ENCODE measurements at places on chromosomes 16 and 17. TPM values are rescaled to one million over a fixed set of nuclear protein-coding genes. Genes with fewer than 3 reads are reported as not detected.
A peak's percentile ranks its signal among the peaks of the same experiment; 100 is the strongest.

DNA sequence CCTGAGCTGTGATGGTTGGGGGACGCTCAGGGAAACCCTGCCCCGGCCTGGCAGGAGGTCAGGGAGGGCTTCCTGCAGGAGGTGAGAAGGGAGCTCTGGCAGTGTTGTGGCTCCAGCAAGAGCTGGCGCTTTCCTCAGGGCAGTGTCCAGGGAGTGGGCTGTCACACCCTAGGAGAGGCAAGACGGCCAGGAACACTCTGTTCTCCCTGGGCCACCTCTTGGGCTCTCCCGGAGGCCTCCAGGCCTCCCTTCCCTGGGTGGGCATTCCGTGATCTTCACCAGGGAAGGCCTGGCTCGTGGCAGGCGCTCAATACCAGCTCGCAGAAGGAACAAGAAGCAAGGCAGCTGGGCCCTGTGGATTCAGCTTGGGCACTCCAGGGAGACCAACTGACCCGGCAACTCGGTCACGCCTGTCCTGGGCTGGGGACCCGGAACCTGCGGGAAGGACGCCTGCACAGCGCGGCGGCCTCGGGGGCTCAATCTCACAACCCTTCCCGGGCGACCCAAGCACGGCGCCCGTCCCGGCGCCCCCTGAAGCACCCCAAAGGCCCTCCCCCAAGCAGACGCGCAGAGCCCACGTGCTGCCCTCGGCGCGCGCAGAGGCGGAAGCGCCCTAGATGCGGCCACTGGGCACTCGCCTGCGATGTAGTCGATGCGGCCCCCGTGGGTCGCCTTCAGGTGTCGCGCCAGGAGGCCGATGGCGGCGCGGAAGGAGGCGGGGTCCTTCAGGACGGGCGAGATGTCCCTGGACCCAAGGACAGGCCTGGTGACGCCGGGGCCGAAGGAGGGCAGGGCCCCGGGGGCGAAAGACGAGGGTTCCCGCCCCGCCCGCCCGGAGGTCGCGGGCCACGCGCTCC, 588 bp downstream of the APRT start:
- peak; percentile 75 for DNase-seq

HS3ST4 gene
- 0.88 TPM for polyA plus RNA-seq

DNA sequence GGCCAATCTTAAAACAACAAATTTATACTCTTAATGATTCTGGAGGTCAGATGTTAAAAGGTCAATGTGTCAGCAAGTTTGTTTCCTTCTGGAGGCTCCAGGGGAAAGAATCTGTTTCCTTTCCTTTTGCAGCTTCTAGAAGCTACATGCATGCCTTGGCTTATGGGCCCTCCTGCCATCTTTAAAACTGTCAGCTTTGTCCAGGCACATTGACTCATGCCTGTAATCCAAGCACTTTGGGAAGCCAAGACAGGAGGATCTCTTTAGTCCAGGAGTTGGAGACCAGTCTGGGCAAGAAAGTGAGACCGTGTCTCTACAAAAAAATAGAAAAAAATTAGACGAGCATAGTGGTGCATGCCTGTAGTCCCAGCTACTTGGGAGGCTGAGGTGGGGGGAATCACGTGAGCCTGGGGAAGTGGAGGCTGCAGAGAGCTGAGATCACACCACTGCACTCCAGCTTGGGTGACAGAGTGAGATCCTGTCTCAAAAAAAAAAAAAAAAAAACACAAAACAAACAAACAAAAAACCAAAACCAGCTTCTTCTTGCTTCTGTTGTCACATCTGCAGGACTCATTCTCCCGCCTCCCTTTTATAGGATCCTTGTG, 58.3 kb downstream of the NOS2 start:
- DNase-seq = no peak

DNA sequence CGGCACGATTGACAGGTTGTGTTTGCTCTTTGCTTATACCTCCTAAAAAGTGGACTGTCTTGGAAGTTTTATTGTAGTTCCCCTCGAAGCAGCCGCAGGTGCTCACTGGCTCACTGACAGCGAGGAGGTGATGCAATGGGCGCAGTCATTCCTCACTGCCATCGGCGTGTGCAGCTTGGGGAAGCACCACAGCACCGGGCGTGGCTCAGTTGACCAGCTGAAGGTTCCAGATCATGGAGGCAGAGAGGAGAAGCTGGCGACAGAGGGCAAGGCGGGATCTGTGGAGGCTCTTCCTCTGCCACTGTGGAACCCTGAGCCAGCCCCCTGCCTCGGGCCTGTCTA, 72.1 kb upstream of the TNRC6C start:
- DNase-seq = no peak

DNA sequence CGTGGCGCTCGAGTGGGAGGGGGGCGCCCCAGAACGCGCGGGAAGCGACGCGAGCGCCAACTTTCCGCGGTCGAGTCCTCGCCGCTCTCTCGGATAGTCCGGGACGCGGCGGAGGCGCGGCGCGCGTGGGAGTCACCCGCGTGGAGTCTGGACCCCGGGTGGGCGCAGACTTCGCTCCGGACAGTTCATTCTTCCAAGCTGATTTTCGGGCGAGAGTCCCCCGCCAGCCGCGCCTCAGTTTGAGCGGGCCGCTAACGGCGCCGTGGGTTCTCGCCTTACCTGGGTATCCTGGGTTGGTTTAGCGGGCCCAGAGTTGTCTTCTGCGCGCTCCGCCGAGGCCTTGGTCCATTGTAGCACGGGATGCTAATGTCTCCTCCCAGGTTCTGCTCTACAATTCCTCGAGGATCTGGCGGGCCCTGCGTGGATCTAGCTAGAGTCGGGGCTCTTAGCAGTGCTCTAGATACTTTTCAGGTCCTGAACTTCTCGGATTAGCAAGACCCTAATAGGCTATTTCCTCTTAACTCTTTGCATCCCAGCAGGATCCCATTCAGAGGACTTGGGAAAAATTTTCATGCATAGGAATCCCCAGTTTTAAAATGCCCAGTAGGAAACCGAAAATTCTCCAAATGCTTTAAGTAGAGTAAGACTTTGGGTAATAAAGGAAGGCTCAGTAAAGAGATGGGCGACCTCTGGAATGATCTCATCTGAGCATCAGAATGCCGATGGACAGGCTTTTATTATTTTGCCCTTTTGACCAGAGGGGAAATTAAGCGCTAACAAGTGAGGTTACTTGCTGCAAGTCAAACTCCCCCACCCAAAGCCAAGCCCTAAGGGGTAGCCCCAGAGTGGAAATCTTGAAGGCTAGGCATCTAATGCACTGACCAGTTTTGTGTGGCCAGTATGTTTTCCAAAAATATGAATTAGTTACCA, 537 bp upstream of the GJC1 start:
- DNase-seq = no peak

DNA sequence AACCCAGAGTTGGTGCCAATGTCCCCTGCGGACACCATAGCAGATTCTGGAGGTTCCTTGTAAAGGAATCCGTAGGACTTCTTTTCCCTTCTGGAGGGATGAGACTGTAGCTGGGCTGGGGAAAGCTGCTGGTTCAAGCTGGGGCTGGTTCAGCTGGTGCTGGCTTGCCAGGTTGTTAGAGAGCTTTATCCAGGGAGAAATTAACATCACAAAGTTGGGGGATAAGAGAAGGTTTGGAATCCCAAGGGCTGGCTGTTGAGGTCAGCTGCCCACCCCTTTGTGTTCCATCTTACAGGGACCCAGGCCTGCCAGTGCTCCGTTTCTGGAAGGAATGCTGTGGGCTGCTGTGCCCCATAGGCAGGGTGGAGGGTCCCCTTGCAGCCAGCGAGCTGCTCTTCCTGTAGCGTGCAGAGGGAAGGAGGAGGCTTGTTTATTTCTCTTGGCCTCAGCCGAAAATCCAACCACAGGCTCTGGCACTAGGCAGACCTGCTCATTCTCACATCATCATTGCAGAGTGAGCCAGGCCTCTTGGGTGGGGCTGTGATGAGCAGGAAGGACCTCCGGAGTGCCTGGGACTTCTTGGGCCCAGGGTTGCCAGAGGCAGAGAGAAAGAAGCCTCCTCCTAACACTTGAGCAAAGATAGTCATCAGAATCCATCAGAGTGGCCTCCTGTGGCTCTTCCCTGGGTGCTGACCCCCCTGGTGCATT, 251.1 kb downstream of the SEC14L1 start:
- DNase-seq = no peak

TBC1D3K gene
- 1.1 TPM for polyA plus RNA-seq

- DNase-seq = no peak
Observed at GRCh38 chr16:53510704-53511070, 7.7 kb upstream of the AKTIP start.

PHOSPHO1 gene
- polyA plus RNA-seq = 1.3 TPM

TBC1D3I gene
- polyA plus RNA-seq = 0.57 TPM

- peak; percentile 53 for DNase-seq
Observed at GRCh38 chr16:73572135-73572828, 524.4 kb upstream of the ZFHX3 start.

GRCh38 chr16:12675852-12676251, 127.8 kb downstream of the CPPED1 start:
- no peak for DNase-seq

ZNF469 gene
- 1.2 TPM for polyA plus RNA-seq

DNA sequence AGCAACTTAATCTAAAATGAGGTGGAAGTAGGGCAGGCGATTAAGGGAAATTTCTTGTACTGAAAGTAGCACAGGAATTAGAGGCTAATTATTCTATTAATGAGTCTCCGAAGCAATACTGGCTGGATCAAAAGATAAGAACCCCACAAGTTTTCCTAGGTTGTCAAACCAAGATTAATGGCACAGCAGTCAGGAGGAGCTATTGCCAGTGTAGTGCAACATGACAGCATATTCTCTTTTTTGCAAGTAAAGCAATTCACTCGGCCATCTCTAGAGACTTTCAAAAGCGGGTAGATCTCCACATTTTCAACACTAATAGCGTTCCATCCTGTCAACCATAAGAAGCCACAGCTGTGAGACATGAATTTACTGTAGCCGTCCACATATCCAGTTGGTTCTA, 81.2 kb downstream of the CYB561 start:
- no peak for DNase-seq

ARL5C gene
- 0.22 TPM for polyA plus RNA-seq

- DNase-seq = no peak
Observed at GRCh38 chr16:27405546-27406451, 3.8 kb downstream of the IL21R start.

ARHGDIG gene
- 3.6 TPM for polyA plus RNA-seq

KCNAB3 gene
- polyA plus RNA-seq = 12.3 TPM

AGRP gene
- polyA plus RNA-seq = 0.18 TPM

DNA sequence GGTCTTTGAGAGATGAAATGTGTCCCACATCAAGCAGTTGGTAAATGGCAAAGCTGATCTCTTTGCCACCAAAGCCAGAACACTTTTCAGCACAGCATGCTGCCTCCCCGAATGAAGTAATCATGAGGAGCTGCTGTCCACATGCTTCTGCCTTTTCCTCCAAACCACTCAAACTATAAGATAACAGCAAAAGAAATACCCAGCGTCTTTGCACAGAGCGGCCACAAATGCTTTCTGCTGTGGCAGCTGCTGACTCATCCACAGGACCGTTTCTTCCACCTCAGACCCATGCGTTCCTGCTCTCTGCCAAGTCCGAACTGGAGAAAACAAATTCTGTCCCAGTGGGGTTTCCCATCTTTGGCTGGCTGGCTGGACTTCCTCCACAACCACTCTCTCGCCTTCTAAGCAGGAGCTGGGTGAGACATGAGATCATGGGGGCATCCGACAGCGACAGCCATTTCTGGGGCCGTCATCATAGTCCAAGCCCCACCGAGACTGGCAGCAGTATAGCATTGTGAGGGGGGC, 27.1 kb downstream of the TBC1D3B start:
- no peak for DNase-seq

DNA sequence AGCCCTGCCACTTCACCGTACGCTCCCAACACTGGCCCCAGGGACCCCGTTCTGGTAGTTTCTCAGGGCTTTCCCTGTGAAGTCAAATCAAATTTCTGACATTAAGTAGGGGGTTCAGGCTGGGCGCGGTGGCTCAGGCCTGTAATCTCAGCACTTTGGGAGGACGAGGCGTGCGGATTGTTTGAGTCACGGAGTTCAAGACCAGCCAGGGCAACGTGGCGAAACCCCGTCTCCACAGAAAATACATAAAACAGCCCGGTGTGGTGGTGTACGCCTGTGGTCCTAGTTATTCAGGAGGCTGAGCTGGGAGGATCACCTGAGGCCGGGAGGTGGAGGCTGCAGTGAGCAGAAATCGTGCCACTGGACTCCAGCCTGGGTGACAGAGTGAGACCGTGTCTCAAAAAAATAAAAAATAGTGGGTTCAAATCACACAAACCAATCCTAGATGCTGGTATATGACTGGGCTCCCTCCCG, 632 bp downstream of the CYBC1 start:
- DNase-seq = no peak

SOST gene
- polyA plus RNA-seq = 30.9 TPM

- DNase-seq = no peak
Observed at GRCh38 chr17:33667052-33667509, 374.0 kb upstream of the ASIC2 start.

GRCh38 chr16:48860341-48860740, 250.4 kb upstream of the N4BP1 start:
- no peak for DNase-seq

GRCh38 chr16:22633799-22634198, 123.1 kb downstream of the NPIPB5 start:
- no peak for DNase-seq

CACNG5 gene
- 3.2 TPM for polyA plus RNA-seq

- no peak for DNase-seq
Observed at GRCh38 chr16:66925322-66925840, at the start of gene RRAD. Gene RRAD (minus strand): TSS chr16:66925535. CDS start chr16:66925179, 356 bp downstream.

CCR7 gene
- polyA plus RNA-seq = 0.20 TPM

DHX38 gene
- polyA plus RNA-seq = 80.0 TPM

CES3 gene
- polyA plus RNA-seq = 4.1 TPM

CCL4L2 gene
- polyA plus RNA-seq = 1.4 TPM

DNA sequence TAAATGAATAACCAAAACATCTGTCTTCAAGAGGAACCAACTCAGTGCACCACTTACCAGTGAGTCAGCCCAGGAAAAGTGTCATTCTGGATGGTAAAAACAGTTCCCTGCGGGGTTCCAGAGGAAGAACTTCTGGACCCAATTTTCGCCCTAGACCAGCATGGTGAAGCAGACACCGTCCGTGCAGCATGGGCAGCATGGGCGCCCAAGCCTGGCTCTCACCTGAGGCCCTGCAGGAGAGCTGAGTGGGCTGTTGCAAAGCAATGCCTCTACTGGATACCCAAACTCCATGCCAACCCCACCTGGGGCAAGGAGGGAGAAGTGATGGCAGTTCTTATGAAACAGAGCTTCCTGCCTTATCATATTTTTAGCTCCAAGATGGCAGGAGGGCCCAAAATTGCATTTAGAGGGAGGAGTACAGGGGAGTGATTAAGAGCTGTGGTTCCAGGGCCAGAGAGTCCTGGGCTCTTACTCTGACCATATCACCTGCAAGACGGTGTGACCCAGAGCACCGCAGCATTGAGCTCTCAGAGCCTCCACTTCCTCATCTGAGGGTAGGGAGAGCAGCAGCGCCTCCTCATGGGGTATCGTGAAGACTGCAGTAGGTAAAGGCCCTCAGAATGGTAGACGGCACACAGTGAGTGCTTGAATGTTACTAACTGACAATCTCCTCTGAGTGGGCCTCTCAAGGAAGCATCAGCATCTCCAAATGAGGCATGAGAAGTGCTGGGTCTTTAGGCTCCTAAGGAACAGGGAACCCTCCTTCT, 16.6 kb upstream of the INPP5K start:
- DNase-seq = no peak

ZG16B gene
- polyA plus RNA-seq = 0.48 TPM

- no peak for DNase-seq
Observed at GRCh38 chr16:4990415-4990814, 32.3 kb downstream of the SEC14L5 start.

G6PC1 gene
- 5.6 TPM for polyA plus RNA-seq

FAM171A2 gene
- 28.2 TPM for polyA plus RNA-seq

Data from left kidney (tissue), 8 donors.